Skin of body (tissue), 3 donors: ENCODE measurements at places on chromosomes 6 and 20. TPM values are rescaled to one million over a fixed set of nuclear protein-coding genes. Genes with fewer than 3 reads are reported as not detected.

Gene CD109
- 55.0 TPM for total RNA-seq

Gene VTA1
- 42.5 TPM for total RNA-seq

Gene MAN1A1
- 57.9 TPM for total RNA-seq

Gene VWA7
- 0.99 TPM for total RNA-seq

Gene ARMC12
- total RNA-seq: not detected

Gene BEND3
- total RNA-seq: 1.6 TPM

Gene TMEM217
- 1.3 TPM for total RNA-seq

Gene RFX6
- total RNA-seq: not detected

Gene PDE7B
- total RNA-seq: 5.1 TPM

Gene HTR1B
- total RNA-seq: 0.10 TPM

Gene SLC17A3
- total RNA-seq: not detected

Gene BFSP1
- 1.3 TPM for total RNA-seq

Gene MOG
- total RNA-seq: not detected

Gene PRPF6
- total RNA-seq: 39.9 TPM

Gene HLA-G
- total RNA-seq: 0.10 TPM

Gene SPATA25
- 0.69 TPM for total RNA-seq
